SK-N-SH (cell line): ENCODE measurements at places on chromosomes 6 and 20.

DNA sequence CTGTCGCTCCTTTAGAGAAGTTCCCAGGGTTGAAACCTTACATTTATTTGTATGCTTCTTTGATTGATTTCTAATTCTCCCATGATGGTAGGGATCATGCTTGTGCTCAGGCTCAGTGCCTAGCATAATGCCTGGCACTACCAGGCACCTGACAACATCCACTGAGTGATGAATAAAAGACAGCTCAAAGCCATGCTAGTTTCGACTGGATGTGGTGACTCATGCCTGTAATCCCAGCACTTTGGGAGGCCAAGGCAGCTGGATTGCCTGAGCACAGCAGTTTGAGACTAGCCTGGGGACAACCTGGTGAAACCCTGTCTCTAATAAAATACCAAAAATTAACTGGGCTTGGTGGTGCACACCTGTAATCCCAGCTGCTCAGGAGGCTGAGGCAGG lies 11.6 kb upstream of the CD164 start:
- DNase-seq = no peak

DNA sequence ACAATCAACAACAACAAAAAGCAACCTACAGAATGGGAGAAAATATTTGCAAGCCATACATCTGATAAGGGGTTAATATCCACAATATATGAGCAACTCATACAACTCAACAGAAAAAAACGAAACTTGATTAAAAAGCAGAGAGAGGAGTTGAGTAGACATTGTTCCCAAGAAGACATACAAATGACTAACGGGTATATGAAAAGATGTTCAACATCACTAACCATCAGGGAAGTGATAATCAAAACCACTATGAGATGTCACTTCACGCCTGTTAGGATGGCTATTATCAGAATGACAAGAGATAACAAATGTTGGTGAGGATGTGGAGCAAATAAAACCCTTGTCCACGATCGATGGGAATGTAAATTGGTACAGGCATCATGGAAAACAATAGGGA lies 145.9 kb downstream of the NRN1 start:
- no peak for DNase-seq

DNA sequence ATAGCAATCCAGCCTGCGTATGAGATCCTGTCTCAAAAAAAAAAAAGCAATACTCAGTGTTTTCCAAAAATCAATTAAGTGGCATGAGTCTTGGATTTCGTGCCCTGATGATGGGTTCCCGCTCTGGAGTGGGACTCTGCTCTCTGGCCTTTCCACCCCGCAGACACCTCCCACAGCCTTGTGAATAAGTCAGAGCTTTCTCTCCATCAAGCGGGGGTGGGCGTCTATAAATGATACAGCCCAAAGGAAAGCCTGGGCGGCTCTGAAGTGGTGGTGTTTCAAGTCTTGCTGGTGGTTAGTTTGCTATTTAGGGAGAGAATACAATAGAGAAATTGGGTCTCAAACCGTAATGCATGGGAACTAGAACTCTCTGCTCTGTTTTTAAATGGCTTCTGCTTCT lies 52.5 kb upstream of the TAGAP start:
- no peak for DNase-seq

DNA sequence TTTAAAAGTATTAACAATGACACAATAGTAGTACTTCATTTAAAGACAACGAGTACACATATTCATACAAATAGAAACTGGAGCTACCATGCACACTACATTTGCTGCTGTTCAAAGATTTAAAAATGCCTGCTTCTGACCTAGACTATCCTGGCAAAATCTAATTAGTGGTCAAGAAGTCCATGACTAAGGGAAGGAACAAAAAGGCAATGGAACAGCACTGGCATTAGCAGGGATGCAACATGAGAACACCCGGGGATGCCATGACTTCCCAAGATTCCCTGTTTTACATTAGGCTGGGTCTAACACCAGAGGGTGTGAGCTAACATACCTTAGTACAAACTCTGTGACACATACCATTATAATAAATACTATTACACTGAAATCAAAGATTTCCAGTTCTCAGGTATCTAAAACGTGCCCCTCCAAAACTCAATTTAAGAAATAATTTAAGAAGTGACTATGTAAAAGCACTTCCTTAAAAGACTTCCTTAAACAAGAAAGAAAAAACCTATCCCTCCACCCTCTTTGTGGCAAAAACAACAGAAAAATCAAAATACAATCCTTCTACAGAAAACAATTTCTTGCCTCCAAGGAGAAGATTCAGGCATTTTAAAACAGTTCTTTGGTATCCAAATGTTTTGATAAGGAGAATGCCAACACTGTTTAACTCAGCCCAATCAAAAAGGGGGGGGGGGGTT lies 25.5 kb downstream of the CHD6 start:
- no peak for DNase-seq

DNA sequence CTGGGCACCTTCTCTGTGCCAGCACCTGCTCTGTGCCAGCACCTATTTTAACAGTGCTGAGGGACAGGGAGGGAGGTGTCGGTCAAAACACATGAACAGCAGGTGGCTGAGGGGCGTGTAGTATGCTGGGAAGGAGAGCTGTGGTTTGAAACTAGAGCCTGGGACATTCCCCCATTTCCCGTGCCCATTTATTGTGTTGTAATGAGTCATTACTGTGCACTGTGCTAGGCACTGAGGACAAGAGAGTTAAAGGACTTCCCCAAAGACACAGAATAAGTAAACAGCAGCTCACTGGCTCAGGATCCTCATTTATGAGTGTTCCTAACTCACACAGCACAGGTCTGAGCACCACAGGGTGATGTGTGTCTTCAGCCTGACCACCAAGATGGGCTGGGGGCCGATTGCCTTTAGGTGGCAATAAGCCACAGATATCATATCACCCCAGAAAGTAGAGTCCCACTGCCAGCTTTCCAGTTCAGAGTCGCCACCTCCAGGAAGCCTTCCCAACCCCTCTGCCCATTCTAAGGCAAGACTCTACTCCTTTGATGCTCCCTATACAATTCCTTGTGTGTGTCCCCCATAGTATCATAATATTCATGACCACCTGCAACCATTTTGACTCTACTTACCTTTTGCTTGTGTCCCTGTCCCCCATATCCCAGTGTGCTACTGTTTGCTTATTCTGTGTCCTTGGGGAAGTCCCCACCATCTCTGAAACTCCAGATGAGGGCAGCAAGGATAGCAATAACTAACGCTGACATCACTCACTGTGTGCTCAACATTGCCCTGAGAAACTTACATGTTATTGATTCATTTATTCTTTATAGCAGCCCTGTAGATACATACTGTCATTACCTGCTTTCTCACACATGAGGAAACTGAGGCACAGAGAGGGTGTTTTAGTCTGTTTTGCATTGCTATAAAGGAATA lies 87.3 kb downstream of the TOX2 start:
- no peak for DNase-seq

- no peak for DNase-seq
Observed at GRCh38 chr6:24927985-24928745, 7.6 kb downstream of the RIPOR2 start.

DNA sequence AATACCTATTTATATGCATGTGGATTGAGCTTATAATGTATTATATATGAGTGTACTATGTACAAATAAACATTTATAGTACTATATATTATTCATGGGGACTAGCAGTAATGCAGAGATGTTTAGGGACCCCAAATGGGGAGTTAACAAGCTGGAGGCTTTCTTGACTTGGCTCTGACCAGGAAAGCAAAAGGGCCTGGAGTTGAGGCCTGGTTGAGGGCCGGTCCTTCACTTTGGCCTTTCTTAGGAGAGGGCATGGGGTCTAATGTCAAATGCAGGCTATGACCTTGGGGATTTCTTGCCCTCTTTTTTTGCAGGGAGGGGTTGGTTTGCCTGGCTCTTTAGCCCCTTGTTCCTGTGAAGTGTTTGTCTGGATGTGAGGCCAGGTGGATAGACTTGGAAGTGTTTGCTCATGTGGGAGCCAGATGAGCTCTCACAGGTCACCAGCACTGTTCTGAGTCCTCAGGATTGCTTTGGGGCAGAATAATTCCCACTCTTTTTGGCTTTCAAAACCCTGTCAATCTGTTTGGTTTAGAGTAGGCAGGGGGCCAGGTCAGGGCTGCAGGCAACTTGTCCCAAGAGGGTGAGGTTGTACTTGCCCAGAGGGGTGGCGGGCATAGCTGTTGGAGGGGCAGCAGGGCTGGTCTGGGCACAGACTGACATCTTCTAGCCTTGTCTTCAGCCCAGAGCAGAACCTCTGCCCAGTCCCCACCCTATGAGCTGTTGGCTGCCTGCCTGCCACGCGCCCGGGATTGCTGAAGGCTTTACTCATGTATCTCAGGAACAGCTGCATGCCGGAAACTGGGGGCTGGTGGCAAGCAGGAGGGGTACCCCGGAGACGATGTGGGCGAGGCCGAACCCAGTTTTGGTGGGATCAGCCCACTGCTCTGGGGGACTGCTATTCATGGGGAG lies 14.6 kb downstream of the TJAP1 start:
- peak; percentile 52 for DNase-seq

GRCh38 chr6:76886900-76887299 lies 576.4 kb downstream of the HTR1B start:
- no peak for DNase-seq

- no peak for DNase-seq
Observed at GRCh38 chr6:117463762-117464665, 18.5 kb upstream of the DCBLD1 start.

DNA sequence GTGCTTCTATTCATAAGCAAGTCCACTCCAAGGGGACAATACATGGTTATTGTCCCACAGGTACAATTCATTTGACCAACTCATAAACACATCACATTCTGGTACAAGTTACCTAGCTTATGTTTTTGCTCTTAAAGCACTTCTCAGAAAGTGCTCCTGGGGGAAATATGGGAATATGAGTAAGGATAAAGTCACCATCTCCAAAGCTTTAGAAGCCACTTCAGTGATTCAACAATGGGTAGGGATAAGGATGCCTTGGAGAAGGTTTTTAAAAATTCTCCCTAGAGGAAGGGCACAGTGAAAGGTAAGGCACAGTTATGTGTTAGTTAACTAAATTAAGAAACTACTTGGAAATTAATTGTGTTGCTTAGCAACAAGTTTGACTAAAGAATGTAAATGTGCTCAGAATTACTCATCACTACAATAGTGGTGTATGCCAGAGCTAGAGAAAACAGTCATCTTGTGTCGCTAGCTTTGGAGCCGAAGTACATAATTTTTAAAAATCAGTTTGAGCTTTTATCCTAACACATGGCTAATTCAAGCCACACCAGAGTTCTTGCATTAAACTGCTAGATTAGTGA lies 39.5 kb upstream of the LAMP5 start:
- no peak for DNase-seq

DNA sequence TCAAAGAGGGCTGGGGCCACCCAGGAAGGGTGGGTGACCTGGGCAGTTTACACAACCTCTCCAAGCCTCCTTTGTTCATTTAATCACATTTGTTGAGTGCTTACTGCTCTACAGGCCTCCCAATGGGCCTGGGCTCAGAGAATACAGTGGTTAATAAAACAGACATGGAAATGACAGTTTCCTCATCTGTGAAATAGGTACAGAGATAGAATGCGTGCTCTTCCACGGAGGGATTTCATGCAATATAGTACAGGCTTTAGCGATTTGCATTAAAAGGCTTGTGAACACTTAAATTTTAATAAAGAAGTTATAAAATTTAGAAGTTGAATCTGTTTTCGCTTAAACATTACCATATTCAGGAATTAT lies 802 bp upstream of the FERMT1 start:
- no peak for DNase-seq
